ENCODE measurements at places on chromosomes 4 and X. TPM values are rescaled to one million over a fixed set of nuclear protein-coding genes. Genes with fewer than 3 reads are reported as not detected.

DNA sequence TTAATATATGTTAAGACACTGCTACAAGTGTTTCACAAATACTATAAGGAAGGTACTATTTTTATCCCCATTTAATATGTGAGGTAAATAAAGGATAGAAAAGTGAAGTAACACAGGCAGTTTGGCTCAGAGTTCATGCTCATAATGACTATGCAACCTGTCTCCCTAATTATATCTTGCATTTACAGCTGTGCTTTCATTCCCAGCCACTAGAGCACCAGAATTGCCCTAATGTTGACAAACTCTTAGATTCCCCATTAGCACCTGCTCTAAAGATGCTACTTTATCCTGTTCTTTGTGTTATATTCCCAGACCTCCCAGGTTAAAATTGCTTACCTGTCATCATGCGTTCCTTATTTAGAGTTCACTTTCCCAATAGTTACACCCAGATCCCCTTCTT is 833.6 kb downstream of the CCSER1 start:
- DNase-seq = no peak

DNA sequence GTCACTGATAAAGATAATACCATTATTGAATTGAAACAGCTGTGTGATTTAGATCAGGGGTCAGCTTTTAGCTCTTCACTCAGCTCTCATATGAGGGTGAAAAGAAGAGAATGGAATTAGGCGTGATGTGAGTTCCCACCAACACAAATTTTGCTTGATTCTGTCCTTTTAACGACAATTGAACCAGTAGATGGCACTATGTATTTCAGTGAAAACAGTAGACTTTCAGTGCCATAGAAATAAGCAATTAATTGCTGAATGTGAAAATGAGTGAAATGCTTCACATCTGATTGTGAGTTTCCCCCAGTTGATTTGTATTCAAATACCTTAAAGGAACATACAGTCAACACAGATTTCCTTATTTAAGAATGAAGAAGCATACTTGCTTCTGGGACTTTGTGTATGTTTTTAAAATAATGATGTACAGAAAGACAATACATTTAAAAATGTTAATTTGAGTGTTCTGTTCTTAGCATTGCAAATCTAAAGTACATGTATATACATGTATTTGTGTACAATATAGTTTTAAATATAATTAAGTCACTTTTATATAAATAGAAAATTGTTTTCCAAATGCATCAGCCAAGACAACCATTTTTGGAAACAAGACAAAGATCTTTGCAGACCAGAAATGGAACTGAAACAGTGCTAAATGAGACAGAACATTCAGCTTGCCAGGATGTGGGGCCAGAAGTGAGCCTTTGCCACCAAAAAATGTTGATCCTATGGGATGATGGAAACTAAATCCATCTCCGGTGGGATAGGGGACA is 178.8 kb downstream of the SNCA start:
- peak; percentile 53 for DNase-seq

- DNase-seq = peak; percentile 13
Observed at GRCh38 chr4:52265781-52266525, 214.8 kb downstream of the SPATA18 start.

DNA sequence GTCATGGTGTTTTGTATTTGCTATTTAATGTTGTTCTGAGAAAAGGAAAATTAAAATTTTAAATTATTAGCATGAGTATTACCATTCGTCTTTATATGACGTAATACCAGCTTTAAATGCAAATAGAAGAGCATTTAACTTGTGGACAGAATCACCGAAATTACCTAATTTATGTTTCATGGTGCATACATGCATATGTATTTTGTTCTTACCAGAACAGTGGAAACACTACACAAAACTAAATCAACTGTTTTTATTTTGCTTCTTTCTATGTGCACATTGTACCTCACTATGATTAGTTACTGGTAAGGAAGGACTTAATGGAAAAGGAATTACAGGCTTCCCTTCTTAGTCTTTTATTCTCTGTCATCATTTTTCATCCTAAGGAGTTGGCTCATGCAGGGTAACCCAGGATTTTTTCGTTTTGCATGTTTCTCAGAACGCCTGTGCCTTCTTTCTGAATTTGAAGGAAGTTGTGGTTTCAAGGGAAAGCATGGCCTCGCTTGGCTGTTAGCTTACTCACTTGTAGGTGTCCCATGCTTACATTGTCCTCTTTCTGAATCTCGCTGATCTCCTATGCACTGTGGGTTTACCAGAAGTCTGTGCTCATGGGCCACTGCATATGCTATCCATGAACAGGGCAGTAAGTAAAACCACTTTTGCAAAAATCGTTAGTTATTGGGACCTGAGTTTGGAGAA is 300.0 kb upstream of the PUDP start:
- no peak for DNase-seq

DNA sequence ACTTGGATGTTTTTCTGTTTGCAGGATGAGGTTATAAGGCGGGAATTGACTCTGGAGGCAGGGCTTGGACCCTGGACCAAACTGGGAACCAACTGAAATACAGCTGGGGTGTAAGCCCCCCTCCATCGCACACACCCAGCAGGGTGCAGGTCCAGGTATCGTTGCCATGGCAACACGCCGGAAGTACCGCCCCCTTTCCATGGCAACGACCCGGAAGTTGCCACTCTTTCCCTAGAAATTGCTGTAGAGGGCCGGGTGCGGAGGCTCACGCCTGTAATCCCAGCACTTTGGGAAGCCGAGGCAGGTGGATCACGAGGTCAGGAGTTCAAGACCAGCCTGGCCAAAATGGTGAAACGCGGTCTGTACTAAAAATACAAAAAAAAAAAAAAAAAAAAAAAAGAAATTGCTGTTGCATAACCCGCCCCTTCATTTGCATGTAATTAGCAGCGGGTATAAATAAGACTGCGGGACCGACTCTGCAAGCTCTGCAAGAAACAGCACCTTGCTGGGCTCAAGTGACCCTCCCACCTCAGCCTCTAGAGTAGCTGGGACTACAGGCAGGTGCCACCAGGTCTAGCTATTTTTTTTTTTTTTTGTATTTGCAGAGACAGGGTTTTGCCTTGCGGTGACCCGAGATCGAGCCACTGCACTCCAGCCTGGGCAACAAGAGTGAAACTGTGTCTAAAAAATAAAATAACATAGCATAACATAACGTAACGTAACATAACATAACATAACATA is 139.6 kb downstream of the CRLF2 start:
- DNase-seq = no peak

RIBC1 gene
- total RNA-seq = 1.0 TPM

NAA15 gene
- total RNA-seq = 54.9 TPM

LONRF3 gene
- 1.0 TPM for total RNA-seq

GPR82 gene
- total RNA-seq = not detected

UCHL1 gene
- total RNA-seq = 1.3 TPM

HMGB3 gene
- 75.3 TPM for total RNA-seq

PNMA6A gene
- not detected for total RNA-seq

Data from MCF 10A (cell line).